ENCODE measurements at places on chromosomes 5 and 9.
A peak's percentile ranks its signal among the peaks of the same experiment; 100 is the strongest.

DNA sequence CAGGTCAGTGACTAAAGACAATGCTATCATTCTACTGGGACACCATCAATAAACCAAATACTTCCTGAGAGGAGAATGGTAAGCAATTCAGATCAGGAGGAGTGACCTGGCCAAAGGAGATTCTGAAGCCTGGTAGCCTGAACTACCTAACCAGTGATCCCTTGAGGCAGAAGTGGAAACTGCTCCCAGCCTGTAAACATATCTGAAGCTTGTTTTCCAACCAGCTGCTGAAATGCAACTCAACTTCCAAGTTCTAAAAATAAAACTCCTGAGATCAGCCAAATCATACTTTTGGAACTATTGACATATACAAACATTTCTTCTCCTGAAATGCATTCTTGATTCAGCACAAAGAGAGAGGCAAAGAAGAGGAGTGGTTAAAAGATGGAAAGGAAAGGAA, 204.1 kb downstream of the EBF1 start:
- no peak for DNase-seq

DNA sequence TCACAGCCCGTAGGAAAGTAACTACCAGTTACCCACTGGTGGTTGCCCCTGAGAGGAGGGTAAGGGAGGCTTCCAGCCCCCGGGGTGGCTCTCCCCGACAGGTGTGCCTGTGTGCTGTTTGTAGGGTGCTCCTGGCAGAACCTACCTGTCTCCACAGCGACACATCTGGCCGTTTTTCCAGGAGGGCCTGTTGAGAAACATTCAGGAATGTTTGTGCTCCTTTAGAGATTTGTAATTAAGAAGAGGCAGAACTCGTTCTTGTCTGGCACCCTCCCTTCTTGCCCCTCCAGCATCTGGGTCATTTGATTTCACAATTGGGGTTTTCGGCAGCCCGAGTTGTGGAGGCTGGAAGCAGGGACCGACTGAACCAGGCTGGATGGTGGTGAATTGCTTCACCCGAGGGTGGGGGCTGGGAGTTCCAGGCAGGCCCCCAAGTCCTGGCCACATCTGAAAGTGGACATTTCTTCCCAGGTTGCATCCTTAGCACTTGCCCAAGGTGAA, 74.2 kb downstream of the WWC1 start:
- no peak for DNase-seq

- peak; percentile 32 for DNase-seq
Observed at GRCh38 chr9:134895908-134896833, 15.6 kb downstream of the FCN2 start.

DNA sequence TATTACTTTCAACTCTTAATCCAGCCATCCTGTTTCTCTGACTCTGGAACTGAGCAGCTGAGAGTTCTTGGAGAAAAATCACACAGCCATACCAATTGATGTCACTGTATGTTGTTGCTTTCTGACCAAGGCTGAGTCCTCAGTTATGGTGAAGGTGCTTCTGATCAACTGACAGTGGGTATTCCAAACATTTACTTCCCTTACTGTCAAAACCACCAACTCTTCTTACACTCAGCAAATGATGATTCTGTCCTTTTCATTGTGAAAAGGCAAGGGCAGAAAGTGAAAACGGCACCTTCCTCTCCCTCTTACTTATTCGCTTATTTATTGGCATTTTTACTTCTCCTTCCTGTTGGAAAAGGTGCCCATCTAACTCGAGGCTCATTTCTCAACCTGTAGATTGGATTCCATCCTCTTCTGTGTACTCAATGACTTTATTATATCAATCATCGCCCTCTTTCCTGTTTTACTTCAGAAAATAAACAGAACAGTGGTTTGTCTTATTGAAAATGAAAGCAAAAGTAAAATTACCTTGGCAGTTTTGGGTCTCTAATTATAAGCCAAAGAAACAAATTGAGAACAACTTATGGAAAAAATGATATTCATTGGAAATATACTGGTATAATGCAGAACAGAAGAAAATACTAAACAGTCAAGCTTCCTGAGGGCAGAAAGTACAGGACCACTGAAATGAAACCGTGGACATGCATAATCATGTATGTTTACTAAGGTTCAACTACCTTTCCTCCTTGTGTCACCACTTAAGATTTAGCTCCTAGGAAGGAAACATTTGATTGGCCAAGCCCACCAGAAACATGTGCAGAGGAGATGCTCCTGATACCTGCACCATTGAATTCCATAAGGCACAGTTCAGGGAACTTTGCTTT, 104.5 kb upstream of the CHD1 start:
- peak; percentile 30 for DNase-seq

GRCh38 chr5:131321066-131321465, 57.2 kb downstream of the CDC42SE2 start:
- no peak for DNase-seq

- no peak for DNase-seq
Observed at GRCh38 chr5:169298193-169298592, 2.7 kb downstream of the SLIT3 start.

- DNase-seq: no peak
Observed at GRCh38 chr9:69937360-69937759, 106.3 kb upstream of the MAMDC2 start.

DNA sequence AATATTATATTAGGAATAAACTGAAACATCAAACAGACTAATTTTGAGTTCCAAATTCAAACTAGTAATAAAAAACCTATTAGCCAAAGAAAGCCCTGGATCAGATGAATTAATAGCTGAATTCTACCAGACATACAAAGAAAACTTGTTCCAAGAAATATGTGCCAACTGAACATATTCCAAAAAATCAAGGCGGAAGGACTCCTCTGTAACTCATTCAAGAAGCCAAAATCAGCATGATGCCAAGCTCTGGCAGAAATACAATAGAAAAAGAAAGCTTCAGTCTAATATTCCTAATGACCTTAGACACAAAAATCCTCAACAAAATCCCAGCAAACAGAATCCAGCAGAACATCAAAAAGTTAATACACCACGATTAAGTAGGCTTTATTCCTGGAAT, 619.1 kb upstream of the COX7C start:
- DNase-seq: no peak

- DNase-seq: no peak
Observed at GRCh38 chr5:38274370-38274769, 16.0 kb downstream of the EGFLAM start.

- no peak for DNase-seq
Observed at GRCh38 chr9:37923118-37923795, 19.3 kb upstream of the SLC25A51 start.

GRCh38 chr5:96247097-96247701, 185.8 kb downstream of the PCSK1 start:
- DNase-seq: no peak

DNA sequence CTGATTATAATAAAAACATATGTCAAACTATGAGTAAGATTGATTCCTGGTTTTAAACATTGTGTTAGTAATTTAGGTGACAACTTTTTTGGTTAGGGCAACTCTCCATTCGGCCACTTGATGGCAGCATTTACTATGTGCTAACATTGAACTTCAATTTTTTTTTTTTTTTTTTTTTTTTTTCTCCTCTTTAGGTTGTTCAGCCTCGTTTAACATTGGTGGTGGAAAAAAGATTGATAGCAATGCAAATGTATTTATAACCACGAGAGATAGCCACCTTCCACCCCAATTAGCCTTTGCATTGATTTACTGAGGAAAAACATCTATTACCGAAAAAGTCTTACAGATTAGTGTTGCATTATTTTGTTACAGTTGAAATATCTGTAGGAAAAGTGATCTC, 159.1 kb downstream of the CSNK1G3 start:
- DNase-seq: no peak

- no peak for DNase-seq
Observed at GRCh38 chr5:113278976-113279375, 155.8 kb downstream of the TSSK1B start.

- no peak for DNase-seq
Observed at GRCh38 chr5:159916841-159917761, 819 bp downstream of the ADRA1B start.

DNA sequence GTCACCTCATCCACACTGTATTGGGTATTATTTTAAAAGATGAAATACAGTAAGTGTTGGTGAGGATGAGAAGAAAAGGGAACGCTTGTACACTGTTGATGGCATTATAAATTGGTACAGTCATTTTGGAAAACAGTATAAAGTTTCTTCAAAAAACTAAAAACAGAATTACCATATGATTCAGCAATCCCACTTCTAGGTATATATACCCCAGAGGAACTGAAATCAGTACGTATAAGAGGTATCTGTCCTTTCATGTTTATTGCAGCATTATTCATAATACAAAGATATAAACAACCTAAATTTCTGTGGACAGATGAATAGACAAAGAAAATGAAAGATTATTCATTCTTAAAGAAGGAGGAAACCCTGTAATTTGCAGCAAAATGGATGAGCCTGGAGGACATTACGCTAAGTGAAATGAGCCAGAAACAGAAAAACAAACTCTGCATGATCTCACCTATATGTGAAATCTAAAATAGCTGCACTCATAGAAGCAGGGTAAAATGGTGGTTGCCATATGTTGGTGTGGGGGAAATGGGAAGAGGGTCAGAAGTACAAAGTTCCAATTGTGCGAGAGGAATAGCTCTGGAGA, 191.6 kb downstream of the TRIM36 start:
- no peak for DNase-seq

DNA sequence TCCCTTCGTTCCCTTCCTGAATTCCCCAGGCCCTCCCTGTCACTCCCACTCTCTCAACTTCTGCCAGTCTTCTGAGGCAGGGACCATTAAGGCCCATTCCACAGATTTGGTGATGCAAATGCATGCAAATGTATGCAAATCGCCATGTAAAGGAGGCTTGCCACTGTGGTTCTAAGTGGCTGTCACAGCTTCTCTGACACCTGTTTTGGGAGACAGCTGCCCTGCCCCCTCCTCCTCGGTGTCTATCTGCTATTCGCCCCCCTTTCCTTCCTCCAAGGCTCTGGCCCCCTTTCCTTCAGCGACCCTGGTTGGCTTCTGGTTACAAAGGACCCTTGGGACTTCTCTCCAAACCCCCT, 10.5 kb upstream of the ARAP3 start:
- DNase-seq: no peak

DNA sequence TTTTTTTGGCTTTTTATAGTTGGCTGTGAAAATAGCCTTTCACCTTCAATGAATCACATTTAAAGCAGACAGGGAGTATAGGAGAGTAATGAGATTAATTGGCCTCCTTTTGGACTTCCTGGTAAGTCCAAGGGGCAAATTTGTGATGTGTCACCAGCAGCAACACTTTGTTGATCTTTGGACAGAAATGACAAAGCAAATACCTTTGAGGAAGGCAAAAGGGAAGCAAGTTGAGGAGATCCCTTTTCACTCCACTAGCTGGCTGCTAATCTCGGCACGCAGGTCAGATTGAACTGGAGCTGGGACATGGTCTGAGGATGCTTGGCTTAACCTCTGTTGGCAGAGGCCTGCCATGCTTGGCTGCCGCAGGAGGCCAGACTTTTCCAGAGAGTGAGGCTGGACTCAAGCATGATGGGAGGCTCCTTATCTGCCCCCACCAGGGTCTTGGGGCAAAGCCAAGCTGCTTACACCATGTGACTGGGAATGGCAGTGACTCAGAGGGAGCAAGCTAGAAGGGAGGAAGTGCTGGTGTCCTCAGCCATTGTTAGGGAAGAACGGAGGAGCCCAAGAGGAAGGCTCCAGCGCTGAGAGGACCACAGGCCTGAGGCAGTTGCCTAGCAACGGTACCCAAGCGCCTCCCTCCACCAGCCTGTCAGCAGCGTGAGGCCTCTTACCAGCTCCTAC, 174.5 kb upstream of the MAP1B start:
- DNase-seq: no peak

DNA sequence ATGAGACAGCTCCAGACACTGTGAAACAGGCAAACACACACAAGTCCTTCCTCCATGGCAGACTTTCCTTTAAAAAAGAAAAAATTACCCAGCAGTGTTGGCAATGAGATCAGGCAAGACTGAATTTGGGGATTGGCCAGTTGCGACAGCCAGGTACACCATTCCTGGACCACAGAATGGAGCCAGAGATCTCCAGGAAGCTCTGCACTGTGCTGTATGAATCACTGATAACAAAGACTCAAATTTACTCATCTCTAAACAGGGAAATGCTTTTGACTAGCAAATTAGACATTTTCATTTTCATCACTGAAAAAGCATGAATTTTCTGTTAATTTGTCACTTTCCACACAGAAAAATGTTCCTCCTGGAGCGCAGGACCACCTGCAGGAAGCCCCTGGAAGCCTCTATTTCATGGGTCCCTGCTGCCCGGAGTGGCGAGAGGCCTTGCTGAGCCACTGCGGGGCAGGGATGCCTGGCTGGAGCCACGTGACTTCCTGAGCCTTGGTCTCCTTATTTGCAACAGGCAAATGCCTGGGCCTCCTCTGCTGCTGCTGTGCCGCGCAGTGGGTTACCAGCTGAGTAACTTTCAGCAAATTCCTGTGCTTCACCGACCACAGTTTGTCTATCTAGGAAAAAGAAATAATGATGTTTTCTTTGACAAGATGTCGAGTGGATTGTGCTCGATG, 185.9 kb upstream of the ZNF618 start:
- no peak for DNase-seq

DNA sequence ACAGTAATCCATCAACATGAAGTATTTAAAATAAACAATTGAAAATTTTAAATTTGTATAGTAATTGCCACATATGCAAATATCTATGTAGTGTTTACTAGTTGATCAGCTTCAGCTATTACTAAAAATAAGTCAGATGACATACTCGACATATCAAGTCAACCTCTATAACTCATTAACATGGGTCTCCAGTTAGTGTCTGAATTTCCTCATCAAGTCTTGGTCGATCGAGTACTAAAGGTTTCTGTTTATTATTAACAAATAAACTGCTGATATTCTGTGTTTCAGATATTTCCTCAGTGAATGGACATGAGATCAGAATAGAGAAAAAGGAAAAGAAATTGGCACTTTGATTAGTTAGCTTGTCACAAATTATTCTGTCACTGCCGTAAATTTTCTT, 266.5 kb upstream of the ITGA1 start:
- no peak for DNase-seq

GRCh38 chr5:63240063-63240755, 661.6 kb downstream of the LRRC70 start:
- no peak for DNase-seq

DNA sequence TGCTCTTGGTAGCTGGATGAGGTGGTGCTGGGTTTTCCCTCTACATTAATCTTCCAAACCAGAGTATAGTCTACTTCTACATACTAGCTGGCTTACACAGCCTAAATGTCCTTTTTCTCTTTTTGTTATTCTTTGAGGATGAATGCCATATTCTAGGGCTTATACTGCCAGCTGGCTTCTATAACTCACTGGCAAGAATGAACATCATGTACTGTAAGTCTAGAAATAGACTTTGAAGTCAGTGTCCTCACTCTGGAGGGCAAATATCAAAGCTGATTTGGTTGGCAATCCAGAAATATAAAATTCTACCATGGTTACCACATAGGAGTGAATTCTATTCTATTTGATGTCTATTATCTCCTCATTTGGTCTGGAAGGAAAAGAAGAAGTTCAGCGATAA, 251.7 kb upstream of the TYRP1 start:
- DNase-seq: no peak

- no peak for DNase-seq
Observed at GRCh38 chr9:93525476-93525875, 50.9 kb upstream of the PHF2 start.

DNA sequence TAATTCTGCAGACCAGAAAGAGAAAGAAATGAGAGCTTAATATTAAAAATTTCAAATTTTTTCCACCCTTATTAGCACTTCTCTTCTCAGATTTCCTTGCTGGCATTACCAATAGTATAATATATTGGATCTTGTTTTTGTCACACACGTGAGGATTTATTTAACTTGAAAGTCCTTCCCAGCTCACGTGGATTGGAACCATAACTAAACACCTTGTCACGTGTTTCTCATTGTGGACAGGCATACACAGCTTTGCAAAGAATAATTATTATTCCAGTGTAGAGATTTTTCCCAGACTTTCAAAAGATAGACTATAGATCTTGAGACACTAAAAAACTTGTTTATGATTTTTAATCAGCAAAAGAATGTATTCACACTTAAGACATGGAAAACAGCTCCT, 123.8 kb upstream of the LPAR1 start:
- DNase-seq: no peak
